ENCODE measurements at places on chromosomes 11 and 22. TPM values are rescaled to one million over a fixed set of nuclear protein-coding genes. Genes with fewer than 3 reads are reported as not detected.

GRCh38 chr22:29487426-29487986, 7.5 kb downstream of the NEFH start:
- no peak for DNase-seq

GRCh38 chr22:17846326-17846992, 72.2 kb upstream of the BID start:
- DNase-seq = no peak

GRCh38 chr11:73140213-73141030, 1.7 kb downstream of the FCHSD2 start:
- peak; percentile 19 for DNase-seq

GRCh38 chr11:838441-839279, 3.7 kb downstream of the POLR2L start:
- DNase-seq = no peak

- DNase-seq = no peak
Measured at GRCh38 chr11:72583616-72584292, 90.5 kb downstream of the PDE2A start.

GRCh38 chr11:69447786-69448185, 33.7 kb upstream of the LINC01488 start:
- no peak for DNase-seq

DNA sequence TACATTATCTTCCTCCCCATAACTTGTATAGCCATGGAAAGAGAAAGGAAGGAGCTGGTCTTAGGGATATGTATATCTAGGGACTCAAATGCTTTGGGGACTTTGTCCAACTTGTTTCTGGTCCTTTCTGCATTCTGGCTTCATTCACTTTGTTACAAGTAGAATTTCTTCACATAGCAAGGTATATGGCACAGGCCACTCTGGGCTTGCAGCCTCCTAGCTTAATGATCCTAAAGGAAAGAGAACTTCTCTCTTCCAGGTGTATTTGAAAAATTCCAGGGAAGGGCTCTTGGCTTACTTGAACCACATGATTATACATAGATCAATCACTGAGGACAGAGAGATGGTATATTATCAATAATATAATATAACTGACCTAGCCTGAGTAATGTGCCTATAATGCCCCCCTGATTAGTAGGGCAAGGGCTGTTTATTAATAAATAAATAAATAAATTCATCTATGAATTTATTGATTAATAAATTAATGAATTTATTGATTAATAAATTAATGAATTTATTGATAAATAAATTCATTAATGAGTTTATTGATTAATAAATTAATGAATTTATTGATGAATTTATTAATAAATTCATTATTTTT, 48.2 kb upstream of the CEP295 start:
- no peak for DNase-seq

DNA sequence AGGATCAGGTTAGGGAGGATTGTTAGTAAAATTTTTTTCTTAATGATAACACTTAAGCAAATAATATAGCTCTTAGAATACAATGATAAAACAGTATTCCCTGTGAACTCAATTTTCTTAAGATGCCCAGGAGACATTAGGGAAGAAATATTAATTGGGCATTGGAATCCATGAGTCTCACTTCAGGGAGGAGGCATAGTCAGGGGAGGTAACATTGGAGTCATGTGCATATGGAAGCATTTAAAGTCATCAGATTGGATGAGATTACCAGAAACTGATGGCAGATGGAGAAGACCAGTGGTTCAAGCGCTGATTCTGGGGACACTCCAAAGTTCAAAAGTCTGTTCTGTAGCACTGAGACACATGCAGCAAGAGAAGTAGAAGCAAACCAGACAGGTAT, at the start of gene OR9G1:
TSS of gene OR9G1 (plus strand) at position 301 of the 400 bp plus-strand sequence. CDS start 1,293 bp downstream, outside the sequence.
- DNase-seq = no peak

GRCh38 chr22:24424001-24424900, 3.1 kb upstream of the ADORA2A start:
- no peak for DNase-seq

DNA sequence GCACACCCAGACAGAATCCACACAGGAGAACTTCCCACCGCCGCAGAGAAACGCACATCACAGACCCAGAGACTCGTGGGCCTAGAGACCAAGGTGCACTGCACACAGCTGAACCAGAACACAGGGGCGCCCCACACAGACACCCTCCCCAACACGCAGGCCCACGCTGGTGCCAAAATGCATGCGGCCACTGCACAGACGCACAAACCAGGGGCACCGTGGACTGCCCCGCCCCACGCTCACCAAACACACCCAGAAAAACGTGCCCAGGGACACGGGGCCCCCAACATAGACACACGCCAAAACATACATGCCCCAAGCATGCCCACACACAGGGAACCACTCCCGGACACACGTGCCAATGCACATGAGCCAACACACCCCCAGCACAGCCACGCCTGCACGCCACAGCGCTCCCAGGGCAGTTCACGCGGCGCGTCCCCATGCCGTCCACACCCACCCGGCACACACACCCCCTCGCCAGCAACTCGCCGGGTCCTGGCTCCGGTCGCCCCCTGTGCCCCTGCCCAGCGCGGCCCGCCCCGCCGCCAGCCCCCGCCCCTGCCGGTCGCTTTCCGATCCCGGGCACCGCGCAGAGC, 7.8 kb downstream of the ELFN2 start:
- DNase-seq = no peak

- DNase-seq = no peak
Measured at GRCh38 chr11:78048561-78048960, 15.1 kb upstream of the THRSP start.

PPP1R14B gene
- 262 TPM for total RNA-seq

DNA sequence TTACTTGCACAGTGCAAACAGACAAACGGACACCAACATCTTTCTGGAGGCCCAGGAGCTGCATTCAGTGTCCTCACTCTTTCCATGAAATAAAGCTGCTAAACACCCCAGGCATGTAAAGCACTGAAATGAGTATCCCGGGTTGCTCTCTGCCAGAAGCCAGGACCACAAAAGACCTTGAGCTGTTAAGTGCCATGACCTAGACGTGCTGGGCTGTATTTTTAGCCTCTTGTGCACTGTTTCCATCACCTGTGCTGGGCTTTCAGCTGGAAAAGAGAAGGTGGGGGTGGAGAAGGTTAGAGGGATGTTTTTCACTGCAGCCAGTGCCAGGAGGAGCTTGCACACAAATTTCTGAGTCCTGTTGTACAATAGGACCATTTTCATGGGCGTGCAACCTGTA, 3.4 kb upstream of the KREMEN1 start:
- DNase-seq = no peak

CSNK2A3 gene
- total RNA-seq = 1.2 TPM

PLEKHB1 gene
- 1.4 TPM for total RNA-seq

GRCh38 chr11:111930472-111930871, 6.7 kb upstream of the DIXDC1 start:
- no peak for DNase-seq

DNA sequence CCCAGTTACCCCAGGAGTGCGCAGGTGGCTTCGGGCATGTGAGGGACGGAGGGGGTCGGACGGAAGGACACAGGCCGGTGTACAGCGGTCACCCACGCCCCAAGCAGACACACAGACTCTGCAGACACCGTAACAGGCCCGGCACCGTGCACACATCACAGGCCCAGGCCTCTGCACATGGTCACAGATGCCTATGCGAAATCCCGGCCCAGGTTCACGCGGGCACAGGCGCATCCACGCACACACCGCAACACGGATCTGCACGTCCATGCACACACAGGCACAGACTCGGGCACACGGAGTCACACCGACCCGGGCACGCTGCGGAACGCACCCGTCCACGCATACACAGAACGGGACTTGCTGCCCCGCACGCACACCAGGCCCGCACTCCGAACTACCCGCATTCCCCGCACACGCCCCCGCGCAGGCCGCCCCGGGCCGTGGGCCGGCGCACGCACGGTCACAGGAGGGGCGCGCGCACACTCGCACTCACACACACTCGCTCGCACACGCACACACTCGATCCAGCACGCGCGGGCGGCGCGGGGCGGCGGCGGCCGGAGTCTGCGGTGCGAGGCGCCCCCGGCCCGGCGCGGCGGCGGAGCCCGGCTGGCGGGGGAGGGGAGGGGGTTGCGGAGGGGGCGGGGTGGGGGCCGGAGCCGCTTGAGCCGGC, at the start of gene MGAT3:
TSS of gene MGAT3 (plus strand) at position 491 of the 676 bp plus-strand sequence. CDS start 30,336 bp downstream, outside the sequence.
- no peak for DNase-seq

DNA sequence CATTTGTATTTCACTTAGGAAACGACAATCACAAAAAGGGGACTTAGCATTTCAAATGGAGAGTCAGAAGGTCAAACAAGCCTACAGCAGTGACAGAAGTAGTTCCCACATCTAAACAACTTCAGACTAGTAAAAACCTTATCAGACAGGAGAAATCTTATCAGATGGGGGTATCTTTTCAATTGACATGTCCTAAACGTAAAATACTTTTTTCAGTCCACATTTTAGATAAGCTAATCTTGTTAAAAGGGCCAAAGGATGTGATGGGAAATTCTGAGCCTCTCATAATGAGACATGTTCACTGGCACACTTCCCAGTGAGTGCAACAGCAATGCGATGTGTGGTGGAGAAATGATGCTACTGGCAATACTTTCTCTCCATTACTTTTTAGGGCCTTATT, 2.4 kb downstream of the MAPK1 start:
- DNase-seq = no peak

- DNase-seq = no peak
Measured at GRCh38 chr11:92826603-92827002, 142.8 kb upstream of the MTNR1B start.

- DNase-seq = peak; percentile 87
Measured at GRCh38 chr22:37079668-37080171, 28.2 kb downstream of the KCTD17 start.

CLMP gene
- total RNA-seq = 0.05 TPM

GRCh38 chr22:25827415-25827814, 85.4 kb downstream of the MYO18B start:
- no peak for DNase-seq

CHRDL2 gene
- total RNA-seq = not detected

Measured in activated T-helper 2 cell treated with anti-CD3 and anti-CD28 coated beads, Interferon-gamma antibody, Interleukin-2, Interleukin-4, amounts not matched to agents 10 μg/mL and 5 μg/mL and 100 μg/mL, durations not matched to agents 14 hours and 24 hours and 36 hours (primary cell).